Kidney capillary endothelial cell (primary cell): ENCODE measurements at places on chromosomes 13 and 19.

GRCh38 chr19:3668331-3669081, 31.8 kb downstream of the PIP5K1C start:
- DNase-seq, result no peak

- DNase-seq, result no peak
These were observed 30.6 kb upstream of the ATP1A3 start for GRCh38 chr19:42024622-42025111.

GRCh38 chr19:52028780-52029123, 573 bp upstream of the ZNF614 start:
- DNase-seq, result no peak

- DNase-seq, result no peak
These were observed 7.5 kb upstream of the TM6SF2 start for GRCh38 chr19:19280561-19280960.
